ENCODE measurements at places on chromosomes 7 and 10.

- DNase-seq, result no peak
Measured at GRCh38 chr10:88664142-88664541, at the start of gene LIPF. TSS of gene LIPF (plus strand) at chr10:88664442. CDS start at chr10:88667298, 2,856 bp downstream.

DNA sequence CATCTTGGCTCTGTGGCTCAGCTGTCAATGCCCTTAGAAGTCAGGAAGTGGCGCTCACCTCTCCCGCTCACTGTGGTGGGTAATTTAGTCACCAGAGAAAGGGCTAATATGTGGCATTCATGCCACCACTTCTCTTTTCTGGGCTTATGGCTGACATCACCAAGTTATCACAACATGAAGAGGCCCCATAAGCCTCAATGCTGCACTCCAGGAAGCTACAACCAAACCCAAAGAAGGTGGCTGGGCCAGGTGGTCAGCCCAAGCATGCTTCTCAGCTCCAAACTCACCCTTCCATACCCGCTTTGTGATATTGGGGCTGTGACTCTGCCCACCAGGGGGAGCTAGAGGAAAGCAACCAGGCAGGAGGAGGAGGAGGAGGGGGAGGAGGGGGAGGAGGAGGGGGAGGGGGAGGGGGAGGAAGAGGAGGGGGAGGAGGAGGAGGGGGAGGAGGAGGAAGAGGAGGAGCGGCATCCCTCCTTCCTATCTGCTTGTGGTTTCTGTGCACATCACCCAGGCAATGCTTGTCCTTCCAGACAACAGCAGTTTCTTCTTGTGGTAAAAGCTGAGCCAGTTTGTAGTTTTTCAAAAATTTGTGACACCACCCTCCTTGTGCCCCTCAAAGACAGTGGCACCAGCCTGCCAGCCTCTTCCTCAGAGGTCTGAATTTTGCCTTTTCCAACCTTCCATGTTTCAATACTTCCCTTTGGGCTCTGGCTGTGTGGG is 42.1 kb downstream of the CYP26A1 start:
- no peak for DNase-seq

- no peak for DNase-seq
Measured at GRCh38 chr10:48209241-48209640, 65.3 kb downstream of the FRMPD2 start.

- no peak for DNase-seq
Measured at GRCh38 chr10:11150231-11150731, 132.6 kb downstream of the CELF2 start.

DNA sequence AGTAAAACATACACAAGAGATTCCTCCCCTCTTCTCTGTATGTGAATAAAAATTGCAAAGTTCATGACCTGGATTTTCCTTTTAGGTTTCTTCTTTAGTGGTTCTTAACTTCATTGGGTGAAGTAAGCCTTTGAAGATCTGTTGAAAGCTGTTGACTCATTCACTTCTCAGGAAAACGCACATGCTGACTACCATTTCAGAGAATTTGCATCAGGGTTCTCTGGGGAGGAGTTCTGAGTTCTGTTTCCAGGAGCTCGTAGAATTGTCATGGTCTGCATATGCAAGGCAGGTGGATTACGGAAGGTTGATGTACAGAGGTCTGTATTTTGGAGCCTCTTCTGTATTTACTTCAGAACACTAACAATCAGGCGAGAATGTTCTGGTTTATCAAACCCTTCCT is 962 bp upstream of the SLC26A4 start:
- no peak for DNase-seq

DNA sequence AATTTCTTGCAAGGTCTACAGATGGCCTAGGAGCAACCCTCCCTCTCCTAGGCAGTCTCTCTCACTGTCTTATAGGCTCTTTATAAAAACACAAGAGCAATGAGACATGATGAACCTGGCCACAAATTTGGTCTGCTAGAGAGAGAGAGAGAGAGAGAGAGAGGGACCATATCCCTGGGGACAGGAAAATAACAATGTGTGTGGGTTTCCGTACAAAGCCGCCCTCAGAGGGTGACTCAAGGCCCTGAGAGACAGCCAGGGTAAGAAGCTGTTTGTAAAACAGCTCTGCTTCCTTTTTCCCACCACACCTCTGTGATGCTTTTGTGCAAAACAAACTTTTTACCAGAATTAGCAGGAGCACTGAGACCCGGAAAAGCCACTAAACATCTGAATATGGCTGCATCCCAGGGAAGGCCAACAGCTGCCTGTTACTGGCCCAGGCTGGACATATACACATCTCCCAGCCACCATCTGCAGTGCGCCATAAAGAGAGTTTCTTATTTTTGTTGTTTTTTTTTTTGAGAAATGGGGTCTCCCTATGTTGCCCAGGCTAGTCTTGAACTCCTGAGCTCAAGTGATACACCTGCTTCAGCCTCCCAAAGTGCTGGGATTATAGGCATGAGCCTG is 18.4 kb downstream of the GIMAP5 start:
- no peak for DNase-seq

DNA sequence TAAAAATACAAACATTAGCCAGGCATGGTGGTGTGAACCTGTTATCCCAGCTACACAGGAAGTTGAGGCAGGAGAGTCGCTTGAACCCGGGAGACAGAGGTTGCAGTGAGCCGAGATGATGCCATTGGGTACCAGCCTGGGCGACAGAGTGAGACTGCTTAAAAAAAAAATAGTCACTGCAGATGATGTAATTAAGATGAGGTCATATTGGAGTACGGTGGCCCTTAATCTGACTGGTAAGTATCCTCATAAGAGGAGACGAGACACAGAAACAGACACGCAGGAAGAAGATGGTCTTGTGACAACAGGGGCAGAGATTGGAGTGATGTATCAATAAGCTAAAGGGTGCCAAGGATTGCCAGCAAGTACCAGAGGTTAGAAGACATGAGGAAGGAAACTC is 156.0 kb downstream of the FAM107B start:
- DNase-seq, result no peak

GRCh38 chr10:123757853-123758252 is 91.7 kb downstream of the GPR26 start:
- DNase-seq, result no peak

- DNase-seq, result no peak
Measured at GRCh38 chr7:50754241-50754640, 28.5 kb downstream of the GRB10 start.
